Central memory CD4-positive, alpha-beta T cell (primary cell): ENCODE measurements at places on chromosomes 2 and 18.

- DNase-seq, result no peak
Measured at GRCh38 chr2:201939453-201939941, 94.2 kb upstream of the FZD7 start.

GRCh38 chr18:45222180-45222579 is 393.1 kb upstream of the SLC14A2 start:
- DNase-seq, result no peak

GRCh38 chr2:216064014-216064630 is 17.5 kb downstream of the PECR start:
- DNase-seq, result no peak

- DNase-seq, result no peak
Measured at GRCh38 chr18:8811115-8811514, 105.8 kb downstream of the MTCL1 start.

DNA sequence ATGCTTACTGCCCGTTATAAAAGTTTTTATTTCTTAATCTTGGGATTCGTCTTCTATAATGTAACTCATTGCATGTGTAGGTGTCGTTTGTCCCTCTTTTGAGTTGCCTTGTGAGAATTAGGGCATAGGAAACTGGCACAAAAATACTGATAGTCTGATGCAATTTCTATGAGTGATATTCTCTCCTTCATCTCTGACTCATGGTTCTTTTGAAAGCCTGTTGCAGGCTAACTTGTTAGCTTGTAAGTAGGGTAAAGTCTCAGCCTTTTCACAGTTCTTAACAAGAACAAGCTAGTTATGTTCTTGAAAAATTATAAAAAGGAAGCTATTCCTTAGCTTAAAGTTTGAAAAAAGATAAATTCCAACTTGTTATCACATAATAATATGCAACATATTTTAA is 1085.4 kb upstream of the NRXN1 start:
- no peak for DNase-seq

DNA sequence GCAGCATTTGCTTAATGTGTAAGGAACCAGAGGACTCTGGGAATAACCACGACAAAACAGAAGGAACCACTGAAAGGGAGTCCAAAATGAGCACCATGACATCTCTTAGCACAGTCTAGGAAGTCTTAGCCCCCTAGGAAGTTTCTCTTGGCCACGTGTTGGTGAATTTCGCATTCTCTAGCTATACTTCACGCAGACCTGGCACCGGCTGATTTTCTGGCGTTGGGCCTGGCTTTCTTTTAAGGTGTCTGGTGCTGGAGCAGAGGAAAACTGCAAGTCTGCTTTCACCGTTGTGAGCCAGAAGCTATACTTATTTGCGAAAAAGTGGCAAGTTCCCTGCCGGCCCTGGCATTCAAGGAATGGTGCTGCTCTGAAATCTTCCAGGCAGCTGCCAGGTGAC is 156.9 kb downstream of the COL4A4 start:
- no peak for DNase-seq

GRCh38 chr18:37161491-37161890 is 332.6 kb downstream of the KIAA1328 start:
- DNase-seq, result no peak

DNA sequence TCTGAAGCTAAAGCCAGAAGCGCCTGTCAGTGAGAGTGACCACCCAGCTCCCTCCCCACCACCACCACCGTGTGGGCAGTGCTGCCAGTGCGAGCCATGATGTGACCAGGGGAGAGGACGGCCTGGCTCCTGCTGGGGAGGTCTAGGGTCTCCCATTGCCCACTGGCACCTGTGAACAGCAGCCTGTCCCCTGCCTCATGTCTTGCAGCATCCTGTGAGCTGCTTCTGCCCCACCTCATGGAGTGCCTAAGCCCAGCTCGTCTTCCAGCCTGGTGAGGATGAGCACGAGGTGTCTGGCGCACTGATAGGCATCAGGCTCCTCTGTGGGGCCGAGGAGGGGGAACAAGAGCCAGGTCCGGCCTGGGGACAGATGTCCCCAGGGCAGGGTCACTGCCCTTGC is 61.4 kb downstream of the FAM168B start:
- no peak for DNase-seq

GRCh38 chr18:76412010-76412817 is 82.8 kb downstream of the ZNF516 start:
- DNase-seq, result no peak

DNA sequence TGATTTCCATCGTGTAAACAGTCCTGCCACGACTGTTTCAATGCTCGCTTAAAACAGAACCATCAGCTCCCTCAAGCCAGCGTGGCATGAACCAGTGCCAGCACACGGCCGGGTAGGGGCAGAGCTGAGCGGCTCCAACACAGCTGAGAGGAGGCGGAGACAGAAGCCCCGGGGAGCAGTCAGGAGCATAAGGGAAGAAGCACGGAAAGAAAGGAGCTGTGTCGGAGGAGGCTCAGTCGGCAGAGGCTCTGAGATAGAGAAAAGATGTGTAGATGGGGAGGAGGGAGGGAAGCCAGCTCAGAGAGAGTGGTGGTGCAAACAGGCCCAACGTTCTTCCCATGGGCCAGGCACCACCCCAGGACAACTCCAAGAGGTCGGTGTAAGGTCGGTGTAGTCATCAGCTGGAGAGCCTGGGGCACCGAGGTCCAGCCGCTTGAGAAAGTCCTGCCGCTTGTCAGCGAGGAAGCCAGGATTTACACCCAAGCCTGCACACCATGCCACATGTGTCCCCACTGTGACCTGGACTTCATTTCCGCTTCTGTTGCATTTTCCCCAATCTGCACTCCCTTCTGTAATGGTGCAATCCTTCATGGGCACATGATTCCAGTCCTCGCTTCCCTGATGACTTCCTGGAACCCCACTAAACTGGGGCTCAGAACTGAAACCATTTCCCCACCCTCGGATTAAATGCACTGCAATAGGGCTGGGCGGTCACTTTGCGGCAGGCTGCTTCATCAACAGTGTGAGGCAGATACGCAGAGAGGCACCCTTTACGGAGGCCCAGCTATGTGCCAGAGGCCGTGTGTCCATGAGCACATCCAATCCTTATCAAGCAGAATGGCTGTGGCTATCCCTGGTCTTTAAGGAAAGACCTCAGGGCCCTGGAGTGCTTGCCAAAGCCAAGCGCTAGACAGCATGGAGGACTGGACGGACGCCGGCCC is 43.5 kb downstream of the CYP27C1 start:
- DNase-seq, result no peak

DNA sequence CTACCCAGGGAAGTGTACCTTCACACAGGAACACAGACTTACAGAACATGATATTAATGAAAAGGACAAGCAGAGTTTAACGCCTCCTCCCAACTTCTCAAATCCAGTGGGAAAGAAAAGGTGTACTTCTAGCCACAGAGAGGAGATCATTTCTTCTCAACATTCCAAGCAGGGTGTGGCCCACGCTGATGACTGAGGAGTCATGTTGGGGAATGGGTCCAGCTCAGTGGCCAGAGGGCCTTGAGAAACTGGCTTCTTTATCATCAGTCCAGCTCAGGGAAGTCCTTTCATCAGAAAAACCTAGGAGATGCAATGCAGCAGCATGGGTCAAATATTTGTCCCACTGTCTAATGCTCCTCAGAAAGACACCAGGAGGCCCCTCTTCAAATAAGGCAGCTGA is 63.0 kb downstream of the RBM43 start:
- no peak for DNase-seq

DNA sequence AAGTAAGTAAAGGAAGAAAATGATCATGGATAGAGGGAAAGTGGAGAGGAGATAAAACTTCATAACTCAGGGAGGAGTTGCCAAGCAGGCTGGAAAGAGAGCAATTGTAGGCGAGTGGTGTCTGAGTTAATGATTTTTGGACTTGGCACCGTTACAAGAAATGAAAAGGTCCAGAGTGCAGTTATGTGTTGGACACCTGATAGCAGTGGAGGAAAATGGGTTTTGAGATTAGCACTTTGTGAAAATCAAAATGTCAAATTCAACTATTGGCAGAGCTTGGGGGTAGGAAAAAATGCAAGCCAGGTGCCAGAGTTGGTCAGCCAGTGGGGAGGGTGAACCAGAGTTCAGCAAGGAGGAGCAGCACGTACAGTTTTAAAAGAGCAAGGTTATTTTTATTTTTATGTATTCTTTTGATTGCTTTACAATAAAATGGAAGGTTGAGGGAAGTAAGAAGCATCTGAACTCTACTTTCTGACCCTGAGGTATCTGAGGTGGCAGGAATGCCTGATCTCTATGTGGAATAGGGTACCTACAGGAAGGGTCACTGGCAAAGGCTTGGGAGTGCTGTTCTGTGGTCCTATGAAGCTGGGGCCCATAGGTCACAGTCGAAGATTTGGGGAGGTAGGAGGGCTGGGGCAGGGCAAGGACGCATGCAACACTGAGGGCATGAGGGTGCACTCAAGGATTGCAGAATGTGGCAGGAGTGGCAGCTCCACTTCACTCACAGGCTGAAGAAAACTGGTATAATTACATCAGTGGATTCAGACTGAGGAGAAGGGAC is 127.5 kb downstream of the CD8B2 start:
- no peak for DNase-seq

- peak; percentile 66 for DNase-seq
Measured at GRCh38 chr2:157897106-157897971, 21.2 kb upstream of the ACVR1 start.

GRCh38 chr18:72342933-72343332 is 201.2 kb downstream of the CBLN2 start:
- DNase-seq, result no peak

- no peak for DNase-seq
Measured at GRCh38 chr2:159650574-159650973, 34.2 kb upstream of the BAZ2B start.
